ENCODE measurements at places on chromosomes 13 and 19.

DNA sequence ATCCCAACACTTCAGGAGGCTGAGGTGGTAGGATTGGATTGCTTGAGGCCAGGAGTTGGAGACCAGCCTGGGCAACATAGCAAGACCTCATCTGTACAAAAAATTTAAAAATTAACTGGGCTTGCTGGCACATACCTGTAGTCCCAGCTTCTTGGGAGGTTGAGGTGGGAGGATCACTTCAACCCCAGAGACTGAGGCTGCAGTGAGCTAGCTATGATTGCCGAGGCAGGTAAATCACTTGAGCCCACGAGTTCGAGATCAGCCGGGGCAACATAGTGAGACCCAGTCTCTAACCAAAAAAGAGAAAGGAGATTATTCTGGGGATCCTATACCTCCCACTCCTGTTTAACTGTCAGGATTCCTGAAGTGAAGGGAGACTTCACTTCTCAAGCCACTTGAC, 16.4 kb upstream of the GARRE1 start:
- no peak for DNase-seq

GRCh38 chr19:20167020-20167644, at the start of gene ZNF486:
Gene ZNF486, plus strand, starts transcription at chr19:20167214. Its CDS starts 117 bp downstream, at chr19:20167331.
- no peak for DNase-seq

GRCh38 chr13:110628477-110628793, 13.1 kb downstream of the NAXD start:
- DNase-seq = no peak

GRCh38 chr13:75299913-75300862, 181.8 kb downstream of the TBC1D4 start:
- no peak for DNase-seq

GRCh38 chr13:31045286-31046081, 113.0 kb downstream of the TEX26 start:
- DNase-seq = no peak

DNA sequence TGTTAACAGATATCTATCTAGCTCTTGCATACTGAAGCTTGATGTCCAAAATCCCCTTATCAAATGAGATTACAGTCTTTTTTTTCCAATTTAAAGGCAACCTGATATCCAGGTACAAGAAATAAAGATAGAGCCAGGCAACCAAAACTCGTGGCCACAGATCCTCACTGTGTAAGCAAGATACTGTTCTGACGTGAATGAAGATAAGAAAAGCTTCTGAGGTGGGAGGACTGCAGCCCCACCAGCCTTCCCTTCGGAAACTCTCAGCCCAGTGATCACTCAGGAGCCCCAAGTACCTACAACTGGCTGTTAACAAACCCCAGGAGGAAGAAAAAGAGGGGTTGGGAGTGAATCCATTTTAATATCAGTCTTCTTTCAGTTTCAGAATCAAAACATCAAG, 191.6 kb downstream of the EFNB2 start:
- DNase-seq = no peak

DNA sequence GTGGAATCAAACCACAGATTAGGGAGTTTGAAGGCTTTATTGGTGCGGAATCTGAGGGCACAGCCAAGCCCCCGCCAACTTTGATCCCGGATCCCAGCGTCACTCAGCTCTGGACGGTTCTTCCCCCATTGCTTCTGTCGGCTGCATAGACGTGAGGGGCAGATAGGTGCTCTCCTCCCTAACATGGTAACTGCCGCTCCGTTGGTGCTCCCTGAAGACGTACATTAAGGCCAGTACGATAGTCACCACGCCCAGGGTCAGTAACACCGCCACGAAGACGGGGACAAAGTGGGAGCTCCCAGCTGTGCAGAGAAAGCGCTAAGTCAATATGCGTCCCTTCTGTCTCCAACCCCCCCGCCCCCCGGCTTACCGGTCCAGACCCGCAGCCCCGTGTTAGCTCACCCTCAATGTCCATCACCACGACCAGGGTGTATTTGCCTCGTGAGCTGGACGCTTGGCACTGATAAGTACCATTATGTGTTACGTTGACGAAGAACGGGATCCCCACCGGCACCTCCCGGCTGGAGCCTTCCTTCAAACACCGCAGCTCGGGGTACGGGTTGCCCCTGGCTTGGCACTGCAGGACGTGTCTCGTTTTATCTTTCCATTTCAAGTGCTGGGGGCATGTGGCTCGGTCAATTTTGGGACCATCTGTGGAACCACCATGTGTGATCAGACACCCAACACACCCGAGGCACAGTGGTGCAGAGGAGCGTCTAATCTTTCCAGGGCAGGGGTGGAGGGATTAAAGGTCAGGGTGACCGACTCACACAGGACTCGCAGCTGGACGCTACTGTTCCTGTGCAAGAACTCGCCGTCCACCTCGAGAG, 644 bp upstream of the RAVER1 start:
- DNase-seq = no peak

DNA sequence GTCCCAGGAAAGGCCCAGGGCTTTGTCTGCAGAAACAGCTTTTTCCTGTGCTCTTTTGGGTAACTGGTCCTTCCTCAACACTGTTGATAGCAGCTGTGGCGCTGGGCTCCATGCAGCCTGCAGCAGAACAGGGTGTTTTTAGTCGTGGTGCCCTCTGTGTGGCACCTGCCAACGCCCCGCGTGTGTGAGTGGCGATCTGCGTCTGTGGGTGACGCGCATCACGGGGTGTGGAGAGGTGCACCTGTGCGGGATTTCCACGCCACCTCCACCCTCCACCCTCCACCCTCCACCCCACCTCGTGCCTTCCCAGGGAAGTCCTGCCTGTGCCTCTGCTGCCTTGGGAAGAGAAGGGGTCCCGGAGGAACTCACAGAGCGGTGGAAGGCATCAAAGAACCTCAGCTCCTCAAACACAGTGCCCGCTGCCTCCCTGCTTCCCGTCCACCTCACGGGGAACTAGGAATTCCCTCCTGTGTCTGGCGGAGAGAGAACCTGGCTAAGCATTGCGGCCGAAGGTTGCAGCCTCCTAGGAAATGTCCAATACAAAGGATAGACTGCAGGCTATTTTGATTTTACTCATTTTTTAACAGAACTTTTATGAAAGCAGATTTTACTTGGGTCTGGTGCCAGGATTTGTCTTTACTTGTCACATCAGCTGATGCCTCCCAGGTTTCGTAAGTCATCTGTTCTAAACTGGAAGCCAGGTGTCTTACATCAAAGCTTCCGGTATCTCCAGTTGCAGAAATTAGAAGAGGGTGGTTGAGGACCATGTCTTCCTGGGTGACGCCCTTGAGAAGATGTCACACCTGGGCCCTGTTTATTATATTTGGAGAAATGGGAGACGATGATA, 84.0 kb downstream of the ATP11A start:
- DNase-seq = no peak

DNA sequence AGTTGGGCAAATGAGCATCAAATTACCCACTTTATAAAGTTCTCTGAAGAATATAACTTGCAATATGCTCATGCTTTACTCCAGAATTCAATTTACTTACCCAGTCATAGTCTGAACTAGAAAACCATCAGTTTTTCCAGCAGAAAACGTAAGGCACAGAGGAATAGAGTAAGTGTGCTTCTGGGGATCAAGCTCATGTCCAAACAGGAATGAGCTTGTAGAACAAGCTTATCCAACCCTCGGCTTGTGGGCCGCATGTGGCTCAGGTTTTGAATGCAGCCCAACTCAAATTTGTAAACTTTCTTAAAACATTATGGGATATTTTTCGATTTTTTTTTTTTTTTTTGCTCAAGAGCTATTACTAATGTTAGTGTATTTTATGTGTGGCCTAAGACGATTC, 308.5 kb upstream of the KLF12 start:
- DNase-seq = no peak

DNA sequence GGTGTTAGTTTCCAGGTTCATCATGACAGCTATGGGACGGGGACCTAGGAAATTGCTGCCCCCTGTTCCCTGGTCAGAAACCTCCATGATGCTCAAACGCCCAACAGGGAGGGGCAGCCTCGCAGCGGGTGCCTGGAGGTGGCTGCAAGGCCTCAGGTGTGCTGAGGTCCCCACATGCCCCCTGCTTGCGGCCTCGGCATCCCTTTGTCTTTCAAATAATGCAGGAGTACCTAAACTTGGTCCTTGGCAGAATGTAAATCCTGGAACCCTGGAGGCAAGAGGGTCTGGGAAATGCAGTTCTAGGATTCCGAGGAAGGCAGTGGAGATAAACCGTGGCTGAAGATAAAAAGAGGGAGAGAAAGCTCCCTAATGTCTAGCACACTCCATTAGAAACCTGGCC, 52.4 kb downstream of the SKA3 start:
- DNase-seq = no peak
